ENCODE measurements at places on chromosomes 2 and 18. TPM values are rescaled to one million over a fixed set of nuclear protein-coding genes. Genes with fewer than 3 reads are reported as not detected.

- H3K4me1 ChIP-seq, result no peaks in the 10 kb centered on the region
- H3K27ac ChIP-seq, result no peak overlapping the region
Measured at GRCh38 chr18:39945076-39945475, 2010.0 kb upstream of the PIK3C3 start.

EVX2 gene
- total RNA-seq, result not detected

DNA sequence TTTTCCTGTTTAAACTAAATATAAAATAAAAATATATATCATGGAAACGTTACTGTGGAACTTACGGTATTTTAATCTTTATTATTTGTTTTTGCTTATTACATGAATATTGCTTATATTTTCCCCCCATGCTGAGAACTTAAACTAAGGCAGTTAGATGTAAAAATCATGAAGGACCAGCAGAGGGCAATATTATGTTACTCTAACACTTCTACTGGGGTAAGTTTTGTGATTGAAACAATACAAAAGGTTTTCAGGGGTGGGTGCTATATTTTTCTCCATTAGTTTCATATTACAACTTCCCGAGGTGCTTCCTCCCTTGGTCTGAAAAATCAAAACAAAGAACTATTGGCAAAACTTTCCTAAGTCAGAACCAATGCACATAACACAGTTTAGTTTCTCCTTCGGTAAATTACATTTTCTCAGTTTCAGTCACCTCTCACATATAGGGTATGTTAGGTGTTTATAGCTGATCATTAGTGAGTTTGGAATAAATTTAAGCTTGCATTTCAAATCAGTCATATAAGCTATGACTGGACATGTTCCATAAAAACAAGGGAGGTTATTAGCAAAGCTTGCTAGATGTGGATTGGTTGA is 54.8 kb downstream of the ZNF407 start:
- no peaks in the 10 kb centered on the region for H3K36me3 ChIP-seq
- H3K27ac ChIP-seq, result no peak overlapping the region
- no peaks in the 10 kb centered on the region for H3K27me3 ChIP-seq
- no peak overlapping the region for H3K4me3 ChIP-seq

GRCh38 chr2:221034973-221035372 is 537.1 kb downstream of the EPHA4 start:
- no peaks in the 10 kb centered on the region for H3K36me3 ChIP-seq
- no peak for DNase-seq

CPO gene
- total RNA-seq, result not detected

SLC19A3 gene
- total RNA-seq, result 11.7 TPM

GRCh38 chr2:44779793-44780192 is 161.7 kb upstream of the SIX3 start:
- H3K27ac ChIP-seq, result no peak overlapping the region
- no peak for DNase-seq
- no peaks in the 10 kb centered on the region for H3K27me3 ChIP-seq
- no peaks in the 10 kb centered on the region for H3K4me1 ChIP-seq

DNA sequence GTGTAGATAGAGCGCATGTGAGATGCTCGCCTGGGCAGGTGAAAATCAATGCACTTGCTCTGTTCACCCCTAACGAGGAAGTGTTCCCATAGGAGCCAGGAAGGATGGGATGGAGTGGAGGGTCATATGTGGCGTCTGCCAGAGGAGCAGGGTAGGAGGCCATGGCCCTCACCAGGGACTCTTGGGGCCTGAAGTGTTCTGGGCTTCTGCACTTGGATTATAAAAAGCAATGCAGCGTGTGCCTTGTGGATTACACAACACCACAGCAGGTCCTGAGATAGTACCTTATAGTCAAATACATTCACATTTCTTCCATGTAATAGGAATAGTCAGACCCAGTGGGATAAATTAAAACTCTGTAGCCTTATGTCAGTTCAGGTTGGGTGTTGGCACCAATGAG is 100.1 kb downstream of the CABLES1 start:
- H3K4me3 ChIP-seq, result no peak overlapping the region
- no peak overlapping the region for H3K27ac ChIP-seq

DLGAP1 gene
- total RNA-seq, result 0.52 TPM

CHRNA1 gene
- total RNA-seq, result not detected

CRYGD gene
- total RNA-seq, result not detected

GRCh38 chr18:23580677-23581367 is 5.5 kb downstream of the NPC1 start:
- no peak overlapping the region for H3K27ac ChIP-seq
- peaks cover 34% of the 10 kb centered on the region for H3K4me1 ChIP-seq
- no peaks in the 10 kb centered on the region for H3K36me3 ChIP-seq
- no peak for DNase-seq
- no peaks in the 10 kb centered on the region for H3K27me3 ChIP-seq
- no peak overlapping the region for H3K4me3 ChIP-seq

CIB4 gene
- not detected for total RNA-seq

DNA sequence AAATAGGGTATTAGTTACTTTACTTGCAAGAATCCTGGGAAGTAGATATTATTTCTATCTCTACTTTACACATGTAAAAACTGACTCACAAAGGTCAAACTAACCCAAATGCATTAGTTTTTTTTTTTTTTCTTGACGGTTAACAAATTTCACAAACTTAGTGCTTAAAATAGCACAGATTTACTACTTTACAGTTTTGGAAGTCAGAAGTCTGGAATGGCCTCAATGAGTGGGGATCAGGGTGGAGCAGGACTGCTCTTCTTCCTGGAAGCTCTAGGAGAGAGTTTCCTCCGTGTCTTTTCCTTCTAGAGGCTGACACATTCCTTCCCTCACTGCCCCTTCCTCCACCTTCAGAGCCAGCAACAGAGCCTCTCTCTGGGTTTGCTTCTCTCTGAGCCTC is 117.2 kb downstream of the COL6A3 start:
- DNase-seq, result no peak
- H3K27me3 ChIP-seq, result no peaks in the 10 kb centered on the region
- peak overlapping the region; percentile 17 for H3K27ac ChIP-seq
- no peak overlapping the region for H3K4me3 ChIP-seq
- peaks cover 5% of the 10 kb centered on the region for H3K4me1 ChIP-seq
- no peaks in the 10 kb centered on the region for H3K36me3 ChIP-seq

DNA sequence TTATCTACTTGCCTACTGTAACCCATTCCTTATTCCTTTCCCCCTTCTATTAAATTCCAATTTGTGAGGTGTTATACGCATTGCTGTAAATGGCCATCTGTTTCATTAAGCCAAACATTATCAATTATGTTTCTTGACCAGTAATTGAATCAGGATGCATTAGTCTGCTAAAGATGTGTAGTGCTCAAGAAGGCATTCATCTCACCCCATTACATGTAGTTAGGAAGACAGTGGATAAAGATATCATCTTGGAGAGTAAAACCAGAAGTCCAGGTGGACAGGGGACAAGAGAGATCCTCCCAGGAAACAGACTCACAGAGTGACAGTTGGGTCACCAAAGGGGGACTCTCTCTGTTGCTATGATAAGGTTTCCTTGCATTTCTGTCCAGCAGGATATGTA is 73.3 kb upstream of the FAM98A start:
- H3K4me3 ChIP-seq, result no peak overlapping the region
- H3K27me3 ChIP-seq, result no peaks in the 10 kb centered on the region
- no peak overlapping the region for H3K27ac ChIP-seq
- no peaks in the 10 kb centered on the region for H3K4me1 ChIP-seq

GRCh38 chr2:241254904-241255351 is 60.5 kb downstream of the HDLBP start:
- no peak overlapping the region for H3K4me3 ChIP-seq
- peaks cover 55% of the 10 kb centered on the region for H3K36me3 ChIP-seq
- peak; percentile 87 for DNase-seq
- peak overlapping the region; percentile 49 for H3K27ac ChIP-seq
- peaks cover 24% of the 10 kb centered on the region for H3K4me1 ChIP-seq
- H3K27me3 ChIP-seq, result no peaks in the 10 kb centered on the region

GRCh38 chr2:109105113-109105512 is 23.9 kb upstream of the SH3RF3 start:
- DNase-seq, result no peak
- H3K4me3 ChIP-seq, result no peak overlapping the region
- no peaks in the 10 kb centered on the region for H3K4me1 ChIP-seq
- H3K27me3 ChIP-seq, result no peaks in the 10 kb centered on the region
- no peaks in the 10 kb centered on the region for H3K36me3 ChIP-seq

DES gene
- 23.1 TPM for total RNA-seq

GRCh38 chr18:40006634-40007033 is 1948.4 kb upstream of the PIK3C3 start:
- H3K27me3 ChIP-seq, result no peaks in the 10 kb centered on the region
- no peaks in the 10 kb centered on the region for H3K36me3 ChIP-seq
- DNase-seq, result no peak
- H3K27ac ChIP-seq, result no peak overlapping the region
- H3K4me1 ChIP-seq, result no peaks in the 10 kb centered on the region
- no peak overlapping the region for H3K4me3 ChIP-seq

TSGA10 gene
- 17.1 TPM for total RNA-seq

- no peaks in the 10 kb centered on the region for H3K36me3 ChIP-seq
- H3K4me3 ChIP-seq, result no peak overlapping the region
- DNase-seq, result no peak
- no peak overlapping the region for H3K27ac ChIP-seq
Measured at GRCh38 chr2:83017366-83018090, 1441.6 kb downstream of the SUCLG1 start.

CPLX4 gene
- not detected for total RNA-seq

BOLL gene
- not detected for total RNA-seq

PROM2 gene
- total RNA-seq, result 17.6 TPM

DNA sequence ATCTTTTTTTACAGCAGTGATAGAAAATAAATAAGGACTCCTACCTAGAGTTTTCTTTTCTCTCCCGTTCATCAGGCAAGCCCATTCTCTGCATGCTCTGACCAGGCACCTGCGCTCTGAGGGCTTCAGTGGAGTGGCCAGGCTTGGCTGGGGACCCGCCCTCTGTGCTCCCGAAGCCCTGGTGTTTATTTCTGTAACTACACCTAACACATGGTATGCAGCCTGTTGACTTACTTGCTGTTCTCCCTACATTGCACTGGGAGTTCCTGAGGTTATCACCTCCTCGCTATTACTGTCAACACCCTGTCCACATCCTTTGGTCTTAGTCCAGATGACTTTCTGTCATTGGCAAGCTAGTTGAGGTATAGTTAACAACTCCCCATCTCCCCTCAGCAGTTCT is 317.7 kb downstream of the LPIN1 start:
- H3K36me3 ChIP-seq, result no peaks in the 10 kb centered on the region
- no peak for DNase-seq
- no peaks in the 10 kb centered on the region for H3K4me1 ChIP-seq
- H3K27ac ChIP-seq, result no peak overlapping the region
- H3K4me3 ChIP-seq, result no peak overlapping the region

- H3K4me3 ChIP-seq, result no peak overlapping the region
- no peaks in the 10 kb centered on the region for H3K36me3 ChIP-seq
- no peaks in the 10 kb centered on the region for H3K27me3 ChIP-seq
- no peak overlapping the region for H3K27ac ChIP-seq
- no peak for DNase-seq
Measured at GRCh38 chr2:127155947-127156346, 49.0 kb upstream of the BIN1 start.

DNA sequence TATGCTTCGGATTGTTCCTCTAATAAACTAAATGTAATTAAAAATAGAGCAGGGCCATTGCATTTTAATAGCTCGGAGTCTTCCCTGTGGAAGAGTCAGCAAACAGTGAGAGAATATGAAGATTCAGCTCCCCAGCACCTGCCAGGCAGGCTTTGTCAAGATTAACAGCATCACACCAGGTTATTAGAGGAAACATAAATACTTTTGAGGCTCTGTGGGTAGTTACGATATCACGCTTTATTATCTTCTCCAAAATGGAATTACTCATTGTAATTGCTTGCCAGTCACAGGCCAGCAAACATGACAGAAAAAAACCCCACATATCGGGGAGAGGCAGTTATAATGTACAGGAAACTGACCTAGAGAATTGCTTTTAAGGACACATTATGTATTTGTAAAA is 303.9 kb downstream of the CPS1 start:
- no peaks in the 10 kb centered on the region for H3K36me3 ChIP-seq
- H3K27ac ChIP-seq, result no peak overlapping the region
- H3K4me1 ChIP-seq, result no peaks in the 10 kb centered on the region

GRCh38 chr2:28544922-28545589 is 49.2 kb downstream of the PLB1 start:
- H3K27ac ChIP-seq, result no peak overlapping the region
- no peak for DNase-seq
- H3K36me3 ChIP-seq, result no peaks in the 10 kb centered on the region
- no peaks in the 10 kb centered on the region for H3K4me1 ChIP-seq
- no peak overlapping the region for H3K4me3 ChIP-seq

- H3K4me3 ChIP-seq, result no peak overlapping the region
- no peaks in the 10 kb centered on the region for H3K36me3 ChIP-seq
- no peak overlapping the region for H3K27ac ChIP-seq
- no peak for DNase-seq
- H3K4me1 ChIP-seq, result peaks cover 27% of the 10 kb centered on the region
Measured at GRCh38 chr18:13810950-13811485, 12.9 kb upstream of the MC5R start.

TGFBRAP1 gene
- 11.2 TPM for total RNA-seq

GRCh38 chr2:27080603-27080936 is 2.2 kb downstream of the EMILIN1 start:
- H3K27ac ChIP-seq, result no peak overlapping the region
- no peak overlapping the region for H3K4me3 ChIP-seq
- H3K36me3 ChIP-seq, result no peaks in the 10 kb centered on the region
- H3K27me3 ChIP-seq, result no peaks in the 10 kb centered on the region
- no peak for DNase-seq

- H3K4me3 ChIP-seq, result no peak overlapping the region
- no peaks in the 10 kb centered on the region for H3K4me1 ChIP-seq
- no peaks in the 10 kb centered on the region for H3K27me3 ChIP-seq
- H3K27ac ChIP-seq, result no peak overlapping the region
Measured at GRCh38 chr18:78429127-78430108, 550.2 kb upstream of the SALL3 start.

FIGLA gene
- not detected for total RNA-seq
